ENCODE measurements at places on chromosomes 5 and 9. TPM values are rescaled to one million over a fixed set of nuclear protein-coding genes. Genes with fewer than 3 reads are reported as not detected.
A peak's percentile ranks its signal among the peaks of the same experiment; 100 is the strongest.

The PTPRD gene
- not detected for total RNA-seq

The FBP2 gene
- not detected for total RNA-seq

DNA sequence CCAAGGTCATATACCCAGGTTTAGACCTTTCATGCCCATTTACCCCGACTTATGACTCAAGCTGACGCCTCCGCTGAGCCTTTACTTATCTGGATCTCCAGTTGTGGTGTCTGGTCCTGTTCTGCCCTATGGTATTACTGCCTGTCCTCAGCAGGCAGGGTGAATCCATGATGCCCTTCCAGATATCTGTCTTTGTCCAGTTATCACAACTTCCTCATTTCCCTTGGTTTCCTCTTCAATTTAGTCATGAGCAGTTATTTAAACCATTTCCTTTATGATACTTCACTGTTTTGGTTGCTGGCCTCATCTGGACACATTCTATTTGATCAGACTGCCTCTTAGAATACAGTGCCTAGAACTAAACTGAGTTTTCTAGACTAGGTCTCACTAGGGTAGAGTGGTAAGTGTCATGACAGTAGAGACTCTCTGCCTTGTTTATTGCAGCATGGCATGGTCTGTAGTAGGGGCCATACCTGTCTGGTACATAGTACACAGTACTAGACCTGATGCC, 93.3 kb downstream of the MELK start:
- DNase-seq, result peak; percentile 1

GRCh38 chr9:90059436-90059835, 454.6 kb downstream of the GADD45G start:
- DNase-seq, result no peak

DNA sequence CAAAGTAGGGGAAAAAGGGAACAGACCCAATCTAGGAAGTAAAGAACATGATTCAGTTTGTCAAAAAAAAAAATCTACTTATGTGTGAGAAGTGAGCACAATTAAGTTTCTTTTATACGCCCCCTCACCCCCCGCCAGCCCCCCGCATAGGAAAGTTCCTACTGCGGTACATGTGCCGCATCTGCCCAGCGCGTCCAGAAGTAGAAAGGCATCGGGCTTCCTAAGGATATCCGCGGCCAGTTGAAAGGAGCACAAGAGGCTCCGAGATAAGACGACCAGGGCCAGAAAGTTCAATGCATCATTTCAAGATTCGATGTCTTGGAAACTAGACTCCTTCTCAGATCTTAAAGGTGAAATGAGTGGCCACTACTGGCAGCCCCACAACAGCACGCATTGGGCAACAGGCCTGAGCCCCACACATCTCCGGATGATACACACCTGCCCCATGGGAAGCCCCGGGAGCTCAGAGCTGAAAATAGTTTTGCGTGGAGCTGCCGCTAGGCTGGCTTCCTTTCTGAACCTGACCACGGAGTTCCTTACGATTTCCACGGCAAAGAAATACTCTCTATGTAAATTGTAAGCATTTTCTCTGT, 203.9 kb downstream of the RAB3C start:
- DNase-seq, result no peak

DNA sequence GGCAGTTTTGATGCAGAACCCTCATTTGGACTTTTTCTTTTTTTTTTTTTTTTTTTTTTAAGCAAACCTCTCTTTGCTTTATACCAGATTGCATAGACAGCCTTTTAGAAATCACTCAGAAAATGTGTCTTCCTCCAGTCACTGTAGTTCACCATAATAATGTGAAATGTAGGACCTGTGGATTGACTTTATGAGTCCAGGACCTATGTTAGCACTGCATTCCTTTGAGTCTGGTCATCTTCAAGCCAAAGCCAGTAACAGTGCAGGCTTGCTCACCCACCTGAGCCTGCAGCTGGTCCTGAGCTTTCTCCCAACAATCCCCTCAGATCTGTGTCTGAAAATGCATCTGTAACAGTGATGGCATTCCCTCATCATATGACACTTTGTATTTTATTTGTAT, 110.7 kb upstream of the NFIL3 start:
- peak; percentile 49 for DNase-seq

The AJM1 gene
- 1.4 TPM for total RNA-seq

GRCh38 chr5:135469911-135470310, 17.8 kb upstream of the TIFAB start:
- no peak for DNase-seq

The CTNND2 gene
- total RNA-seq, result not detected

- DNase-seq, result peak; percentile 40
Observed at GRCh38 chr5:155128786-155129512, 115.4 kb downstream of the KIF4B start.

DNA sequence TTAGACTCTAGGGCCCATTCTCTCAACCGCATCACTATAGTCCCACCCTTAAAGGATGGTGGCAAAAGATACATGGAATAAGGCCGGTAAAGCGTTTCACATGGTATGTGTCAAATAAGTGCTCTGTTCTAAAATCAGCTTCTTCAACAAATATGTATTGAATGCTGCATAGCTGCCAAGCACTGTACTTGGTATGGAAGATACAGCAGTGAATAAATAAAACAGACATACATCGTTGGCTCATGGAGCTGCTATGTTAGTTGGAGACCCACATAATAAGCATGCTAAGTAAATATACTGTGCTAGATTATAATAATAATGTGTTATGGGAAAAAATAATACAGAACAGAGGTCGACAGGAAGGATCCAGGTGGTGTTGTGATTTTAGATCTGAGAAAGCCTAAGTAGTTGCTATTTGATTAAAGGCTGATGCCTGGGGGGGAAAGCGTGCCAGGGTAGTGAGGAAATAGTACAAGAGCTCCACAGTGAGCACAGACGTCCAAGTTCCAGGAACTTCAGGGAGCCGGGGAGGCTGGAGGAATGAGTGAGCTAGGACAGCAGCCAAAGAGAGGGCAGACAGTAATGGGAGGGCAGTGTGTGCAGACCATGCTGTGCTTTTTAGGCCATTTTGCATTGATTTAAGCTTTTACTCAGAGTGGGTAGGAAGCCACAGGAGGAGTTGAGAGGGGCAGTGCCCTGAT, 93.7 kb downstream of the JAKMIP2 start:
- peak; percentile 3 for DNase-seq

GRCh38 chr5:132354381-132355139, 14.9 kb upstream of the SLC22A5 start:
- DNase-seq, result no peak

DNA sequence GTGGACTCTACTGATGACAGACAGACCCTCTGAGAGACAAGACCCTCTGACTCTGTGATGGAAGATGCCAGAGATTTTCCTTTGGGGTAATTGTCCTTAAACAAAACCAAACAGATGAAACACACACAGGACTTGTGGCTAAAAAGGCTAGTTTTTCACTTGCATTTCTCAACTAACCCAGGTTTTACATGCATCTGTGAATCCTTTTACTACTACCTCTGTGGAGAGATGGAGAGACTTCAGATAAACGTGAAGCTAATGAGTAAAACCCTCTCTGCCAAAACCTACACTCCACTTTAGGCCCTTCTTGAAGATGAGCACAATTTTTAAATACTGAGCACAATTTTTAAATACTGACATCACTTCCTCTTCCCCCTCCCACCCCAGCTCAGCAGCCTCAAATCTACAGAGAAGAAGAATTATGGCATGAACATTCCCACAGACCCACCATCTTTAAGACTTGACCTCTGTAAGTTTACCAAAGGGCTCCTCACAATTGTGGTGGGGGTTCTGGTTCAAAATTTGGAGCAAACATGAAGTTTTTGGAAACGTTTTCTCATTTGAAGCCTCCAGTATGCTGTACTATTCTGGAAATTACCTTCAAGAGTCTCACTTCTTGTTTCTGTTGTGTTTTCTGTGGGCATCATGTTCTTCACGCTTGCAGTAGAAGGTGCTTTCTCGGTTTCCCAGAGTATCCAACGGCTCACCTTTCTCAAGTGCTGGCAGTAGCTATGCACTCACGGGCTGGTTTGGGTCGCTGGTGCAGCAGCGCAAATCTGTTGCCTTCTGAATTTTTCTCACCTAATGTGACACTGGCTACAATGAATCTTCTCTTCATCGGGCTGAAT, 42.7 kb downstream of the ACER2 start:
- no peak for DNase-seq

DNA sequence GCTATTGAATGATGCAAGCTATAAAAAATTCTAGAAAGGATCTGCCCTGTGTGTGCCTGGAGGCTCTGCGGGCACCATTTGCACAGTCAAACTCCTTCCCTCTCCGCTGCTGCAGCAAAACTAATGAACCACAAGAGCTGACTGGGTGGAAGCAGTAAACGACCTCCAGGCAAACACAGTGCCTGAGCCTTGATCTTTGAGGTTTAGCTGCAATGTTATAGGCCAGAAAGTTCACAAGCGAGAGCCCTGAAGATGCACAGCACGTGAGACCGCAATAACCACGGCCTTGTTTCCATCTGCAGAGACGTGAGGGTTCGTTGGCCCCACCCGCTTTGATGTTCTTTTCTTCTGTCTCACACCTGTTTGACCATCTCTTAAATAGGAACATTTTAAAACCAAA, 69.2 kb upstream of the S1PR3 start:
- no peak for DNase-seq

The PCDHB15 gene
- total RNA-seq, result 2.8 TPM

The CSF1R gene
- 0.63 TPM for total RNA-seq

DNA sequence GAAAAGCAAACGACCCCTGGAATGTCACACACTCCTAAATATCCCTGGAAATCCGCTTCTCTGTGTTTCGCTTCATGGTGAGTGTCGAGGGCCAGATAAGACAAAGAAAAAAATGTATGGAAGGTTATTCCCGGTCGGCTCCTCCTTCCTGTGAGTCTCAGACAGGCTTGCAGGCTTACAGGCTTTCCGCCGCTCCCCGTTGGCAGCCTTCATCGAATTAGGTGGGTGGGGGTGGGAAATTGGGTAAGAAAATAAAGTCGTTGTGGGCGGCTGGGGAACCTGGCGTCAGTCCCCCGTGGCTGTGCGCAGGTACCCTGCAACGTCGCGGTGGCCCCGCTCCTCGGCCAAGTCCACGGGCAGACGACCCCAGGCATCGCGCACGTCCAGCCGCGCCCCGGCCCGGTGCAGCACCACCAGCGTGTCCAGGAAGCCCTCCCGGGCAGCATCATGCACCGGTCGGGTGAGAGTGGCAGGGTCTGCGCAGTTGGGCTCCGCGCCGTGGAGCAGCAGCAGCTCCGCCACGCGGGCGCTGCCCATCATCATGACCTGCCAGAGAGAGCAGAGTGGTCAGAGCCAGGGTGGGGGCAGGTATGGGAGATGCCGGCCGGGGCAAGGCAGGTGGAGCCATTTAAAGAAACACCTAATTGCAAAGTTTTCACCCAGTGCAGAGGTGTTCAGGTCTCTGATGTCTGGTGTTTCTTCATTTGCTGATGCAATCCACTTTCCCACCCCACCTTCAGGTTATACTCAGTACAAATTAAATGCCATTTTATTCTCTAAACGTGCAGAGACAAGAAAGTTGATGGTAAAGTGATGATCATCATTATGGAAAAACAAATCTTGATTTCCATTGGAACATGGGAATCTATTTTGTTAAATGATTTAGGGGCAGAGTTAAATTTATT, 3.2 kb downstream of the CDKN2B start:
- DNase-seq, result no peak
